Glutamatergic neuron (in vitro differentiated cells): ENCODE measurements at places on chromosomes 7 and 10. TPM values are rescaled to one million over a fixed set of nuclear protein-coding genes. Genes with fewer than 3 reads are reported as not detected.
A peak's percentile ranks its signal among the peaks of the same experiment; 100 is the strongest.

PIP4K2A gene
- total RNA-seq = 20.7 TPM

C7orf25 gene
- total RNA-seq = 3.6 TPM

BLOC1S2 gene
- total RNA-seq = 82.9 TPM

FAM241B gene
- 50.1 TPM for total RNA-seq

DNA sequence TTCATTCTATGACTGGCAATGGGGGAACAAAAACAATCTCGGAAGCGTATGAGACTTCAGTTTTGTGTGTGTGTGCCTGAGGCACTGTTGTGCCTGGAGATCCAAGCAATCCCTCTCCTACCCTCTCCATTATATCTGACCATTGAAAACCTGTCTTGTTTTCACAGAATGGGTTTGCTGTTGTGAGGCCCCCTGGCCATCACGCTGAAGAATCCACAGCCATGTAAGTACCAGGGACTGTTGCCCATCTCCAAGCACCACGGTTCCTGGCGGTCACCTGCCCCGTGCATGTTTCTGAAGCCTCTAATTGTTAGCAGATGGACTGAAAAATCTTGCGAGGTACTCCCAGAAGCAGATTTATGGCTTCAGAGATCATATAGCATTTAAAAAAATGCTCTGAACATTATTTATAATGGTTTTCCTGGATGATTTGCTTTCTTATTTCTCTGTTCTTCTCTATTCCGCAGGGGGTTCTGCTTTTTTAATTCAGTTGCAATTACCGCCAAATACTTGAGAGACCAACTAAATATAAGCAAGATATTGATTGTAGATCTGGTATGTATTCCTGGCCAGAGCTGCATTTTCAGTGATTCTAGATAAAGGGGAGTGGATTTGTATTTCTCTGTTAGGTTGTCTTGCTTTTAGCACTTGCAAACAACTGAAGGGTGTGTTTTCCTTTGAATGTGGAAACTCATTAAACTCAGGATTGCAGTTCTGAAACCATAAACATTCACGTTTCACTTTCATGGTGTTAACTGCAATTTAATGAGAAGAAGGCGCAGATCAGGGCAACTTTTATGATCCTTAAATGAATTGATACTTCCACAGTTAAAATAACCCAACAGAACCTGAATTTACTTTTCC is 288.2 kb downstream of the TWIST1 start:
- DNase-seq = no peak

DNA sequence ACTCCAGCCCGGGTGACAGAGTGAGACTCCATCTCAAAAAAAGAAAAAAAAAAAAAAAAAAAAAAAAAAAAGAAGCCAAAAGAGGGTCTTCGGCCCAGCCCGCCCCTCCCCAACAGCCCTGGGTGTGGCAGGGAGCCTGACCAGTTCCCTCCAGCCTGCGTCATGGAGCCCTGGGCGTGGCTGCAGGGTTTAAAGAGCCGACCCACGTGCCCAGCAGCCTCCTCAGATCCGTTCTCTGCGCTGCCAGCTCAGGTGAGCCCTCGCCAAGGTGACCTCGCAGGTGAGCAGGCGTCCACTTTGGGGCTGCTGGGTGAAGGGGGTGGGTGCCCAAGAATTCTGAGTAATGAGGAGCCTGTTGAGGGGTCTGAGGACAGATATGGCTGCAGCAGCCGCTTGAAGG is at the start of gene FXYD4:
TSS of gene FXYD4 (plus strand) at position 219 of the 400 bp plus-strand sequence. CDS start 2,111 bp downstream, outside the sequence.
- no peak for DNase-seq

DNA sequence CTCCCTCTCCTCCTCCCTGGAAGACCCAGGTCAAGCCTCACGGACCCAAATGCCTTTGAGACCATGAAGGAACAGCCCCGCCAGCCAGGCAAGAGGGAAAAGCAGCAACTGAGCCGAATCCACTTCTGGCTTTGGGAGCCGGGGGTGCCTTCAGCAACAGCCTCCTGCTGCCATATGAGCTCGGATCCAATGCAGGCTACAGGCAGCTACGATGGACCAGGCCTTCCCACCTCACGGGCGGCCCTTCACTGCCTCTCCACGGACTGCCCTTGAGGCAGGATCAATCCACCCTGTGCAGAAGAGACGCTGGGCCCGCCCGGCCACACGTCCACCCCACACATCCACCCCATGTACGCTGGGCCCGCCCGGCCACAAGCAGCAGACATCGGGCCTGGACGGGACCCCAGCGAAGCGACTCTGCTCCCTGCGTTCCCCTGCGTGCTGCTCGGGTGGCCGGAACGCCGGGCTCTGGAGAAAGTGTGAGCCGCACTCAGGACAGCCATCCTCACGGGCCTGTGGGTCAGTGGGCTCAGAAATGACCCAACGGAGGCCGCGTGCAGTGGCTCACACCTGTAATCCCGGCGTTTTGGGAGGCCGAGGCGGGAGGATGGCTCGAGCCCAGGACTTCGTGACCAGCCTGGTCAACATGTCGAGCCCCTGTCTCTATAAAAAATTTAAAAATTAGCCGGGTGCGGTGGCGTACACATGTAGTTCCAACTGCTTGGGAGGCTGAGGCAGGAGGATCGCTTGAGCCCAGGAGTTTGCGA is 82.0 kb downstream of the FOXL3 start:
- DNase-seq = peak; percentile 25

- no peak for DNase-seq
These were observed 42.2 kb downstream of the XPNPEP1 start for GRCh38 chr10:109880886-109881768.

DNA sequence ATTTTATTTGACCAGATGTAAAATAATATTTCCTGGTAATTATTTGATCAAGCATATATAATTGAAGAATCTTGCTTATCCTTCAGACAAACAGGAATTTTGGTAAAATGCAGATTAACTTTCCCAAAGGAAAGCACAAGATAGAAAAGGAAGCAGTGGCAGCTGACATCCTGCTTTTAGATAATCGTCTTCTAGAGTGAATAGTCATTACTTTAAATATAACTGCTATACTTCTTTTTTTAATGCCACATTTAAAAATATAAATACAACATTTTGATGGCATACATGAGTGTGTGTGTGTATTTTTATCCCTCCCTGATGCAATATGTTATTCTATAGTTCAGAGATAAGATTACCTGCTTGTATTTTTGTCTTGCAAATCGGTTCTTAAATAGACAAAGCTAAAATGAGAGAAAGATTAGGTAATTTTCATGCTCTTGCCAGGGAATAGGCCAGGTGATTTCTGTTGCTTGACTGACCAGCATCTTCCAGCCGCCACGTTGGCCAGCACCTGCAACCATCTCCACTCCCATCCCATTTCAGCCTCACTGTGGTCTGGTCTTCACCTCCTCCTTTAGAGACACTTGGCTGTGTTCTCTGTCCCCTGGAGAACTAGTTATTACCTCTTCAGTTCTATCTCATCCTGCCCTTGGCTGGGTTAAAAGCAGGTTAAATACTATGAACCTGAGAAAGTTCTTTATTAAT is 58.1 kb downstream of the MDFIC start:
- DNase-seq = no peak
